ENCODE measurements at places on chromosomes 3 and 15.

DNA sequence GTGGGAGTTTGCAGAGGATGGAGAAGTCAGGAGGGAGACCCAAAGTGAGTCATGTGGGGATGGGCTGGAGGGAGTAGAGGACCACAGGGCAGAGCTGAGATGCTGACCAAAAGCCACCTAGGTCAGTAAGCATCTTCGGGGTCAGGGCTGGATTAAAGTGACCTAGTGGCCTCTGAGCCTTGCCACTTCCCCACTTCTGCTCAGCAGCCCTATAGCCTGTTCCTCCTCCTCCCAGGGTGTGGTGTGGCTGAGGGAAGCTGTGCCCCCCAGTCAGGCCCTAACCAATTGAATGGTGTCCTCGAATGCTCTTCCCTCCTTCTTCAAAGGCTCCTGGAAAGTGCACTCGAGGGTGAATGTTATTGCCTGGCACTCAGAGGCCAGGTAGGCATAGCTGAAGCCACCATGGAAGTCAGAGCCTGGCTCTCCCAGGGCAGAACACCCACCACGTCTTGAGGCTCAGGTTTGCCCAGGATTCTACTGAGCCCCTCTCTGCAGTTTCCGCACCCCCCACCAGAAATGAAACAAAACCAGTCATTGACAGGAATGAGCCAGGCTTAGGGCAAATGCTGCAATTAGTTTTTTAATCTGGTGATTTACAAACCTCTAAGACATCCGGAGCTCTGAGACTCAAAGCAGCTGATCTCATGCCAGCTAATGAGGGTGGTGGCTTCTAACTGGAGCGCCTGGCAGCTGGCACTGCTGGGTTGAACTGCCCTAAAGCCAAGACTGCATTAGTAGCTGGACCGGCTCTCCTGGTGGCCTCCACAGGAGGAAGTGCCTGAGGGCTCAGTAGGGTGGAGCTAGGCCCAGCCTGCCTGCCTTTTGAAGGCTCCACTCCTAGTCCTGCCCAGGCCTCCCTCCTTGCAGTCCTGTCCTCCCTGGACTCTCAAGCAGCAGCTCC, 26.0 kb upstream of the VIPR1 start:
- DNase-seq, result no peak

DNA sequence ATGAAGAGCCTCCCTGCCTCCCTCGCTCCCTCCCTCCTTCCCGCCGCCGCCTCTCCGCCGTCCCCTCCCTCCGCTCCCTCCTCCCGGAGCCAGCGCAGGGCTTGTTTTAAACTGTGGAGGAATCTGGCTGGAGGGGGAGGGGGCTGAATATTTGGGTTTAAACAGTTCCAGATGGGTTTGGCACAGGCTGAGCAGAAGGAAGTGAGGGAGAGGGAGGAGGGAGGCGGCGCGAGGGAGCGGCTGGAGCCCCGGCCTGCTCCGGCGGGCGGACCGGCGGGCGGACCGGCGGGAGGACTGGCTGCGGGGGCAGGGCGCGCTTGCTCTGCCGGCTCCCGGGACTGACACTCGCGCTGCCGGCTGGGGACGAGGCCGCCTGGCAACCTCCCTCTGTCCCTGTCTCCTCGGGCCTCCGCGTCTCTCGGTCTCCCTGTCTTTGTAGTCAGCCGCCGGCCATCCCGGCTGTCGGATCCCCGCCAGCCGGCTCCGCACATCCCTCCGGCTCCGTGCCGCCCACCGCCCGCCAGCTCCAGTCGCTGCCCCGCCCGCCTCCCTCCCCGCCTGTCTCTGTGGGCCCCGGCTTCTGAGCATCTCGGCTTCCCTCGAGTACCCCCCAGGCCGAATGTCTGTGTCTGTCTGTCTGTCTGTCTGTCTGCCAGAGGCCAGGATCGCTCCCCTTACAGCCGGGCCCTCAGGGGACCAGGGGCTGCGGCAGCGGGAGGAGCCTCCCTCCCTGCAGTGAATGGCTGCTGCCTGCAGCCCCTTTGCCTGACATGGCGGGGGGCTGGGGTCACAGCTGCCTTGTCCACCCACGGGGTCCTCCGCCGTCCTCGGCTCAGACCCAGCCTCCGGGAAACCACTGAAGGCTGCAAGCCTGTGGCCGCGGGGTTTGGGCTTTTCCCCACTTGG, 7.6 kb downstream of the EPHB3 start:
- no peak for DNase-seq

- DNase-seq, result no peak
Observed at GRCh38 chr3:184874709-184875644, 63.0 kb downstream of the VPS8 start.

- no peak for DNase-seq
Observed at GRCh38 chr3:195609229-195609628, 25.5 kb upstream of the APOD start.

DNA sequence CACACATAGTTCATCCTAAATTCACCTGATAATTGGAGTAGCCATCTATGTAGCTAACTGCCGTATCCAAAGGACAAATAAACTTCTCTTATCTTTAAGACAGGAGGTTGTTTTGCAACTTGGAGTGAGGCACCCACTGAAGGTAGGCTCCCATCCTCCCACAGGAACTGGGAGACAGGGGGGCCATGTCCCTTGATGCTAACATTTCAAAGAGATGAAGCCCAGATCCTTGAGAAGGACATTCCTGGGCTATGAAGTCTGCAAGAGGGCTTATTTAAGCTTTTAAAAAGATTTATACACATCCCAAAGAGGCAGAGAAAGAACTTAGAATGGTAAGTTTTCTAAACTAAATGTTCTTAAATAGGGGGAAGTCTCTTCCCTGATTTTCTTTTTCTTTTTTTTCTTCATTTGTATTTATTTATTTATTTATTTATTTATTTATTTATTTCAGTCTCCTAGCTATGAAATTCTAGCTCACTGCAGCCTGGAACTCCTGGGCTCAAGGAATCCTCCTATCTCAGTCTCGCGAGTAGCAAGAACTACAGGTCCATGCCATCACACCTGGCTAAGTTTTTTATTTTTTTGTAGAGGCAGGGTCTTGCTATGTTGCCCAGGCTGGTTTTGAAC, 12.8 kb upstream of the MOBP start:
- DNase-seq, result no peak

DNA sequence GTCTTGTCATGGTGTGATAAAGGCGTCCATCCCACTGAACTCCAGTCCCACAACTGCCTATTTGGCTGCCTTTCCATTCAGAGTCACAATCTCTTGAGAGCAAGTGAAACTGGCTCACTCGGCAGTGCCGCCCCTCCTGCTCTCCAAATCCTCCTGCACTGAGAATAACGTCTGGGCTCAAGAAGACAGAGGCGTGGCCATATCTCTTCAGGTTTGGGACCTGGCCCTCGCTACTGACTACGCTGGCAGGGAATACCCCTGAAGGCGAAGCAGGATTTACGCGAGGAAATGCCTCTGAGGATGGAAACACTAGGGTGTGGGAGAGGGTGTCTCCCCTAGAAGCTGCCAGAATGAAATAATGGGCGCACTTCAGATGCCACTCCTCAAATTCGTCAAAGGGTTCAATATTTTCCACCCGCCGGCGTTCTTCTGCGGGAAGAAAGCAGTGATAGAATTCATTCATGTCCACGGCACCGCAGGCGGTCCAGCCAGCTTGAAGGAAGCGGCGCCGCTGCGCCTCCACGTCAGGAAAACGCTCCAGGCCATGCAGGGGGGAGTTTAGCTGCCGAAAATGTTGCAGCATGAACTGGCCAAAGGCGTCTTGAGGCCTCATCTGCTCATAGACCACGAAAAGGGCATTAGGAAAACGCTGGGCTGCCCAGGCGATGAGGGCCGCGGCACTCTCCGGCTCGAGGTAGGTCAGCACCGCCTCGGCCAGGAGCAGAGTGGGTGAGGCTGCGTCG, 985 bp downstream of the LCMT2 start:
- DNase-seq, result peak; percentile 6

GRCh38 chr3:184140436-184140835, 5.3 kb downstream of the EIF2B5 start:
- no peak for DNase-seq

- DNase-seq, result no peak
Observed at GRCh38 chr3:41424543-41425300, 225.4 kb downstream of the CTNNB1 start.

DNA sequence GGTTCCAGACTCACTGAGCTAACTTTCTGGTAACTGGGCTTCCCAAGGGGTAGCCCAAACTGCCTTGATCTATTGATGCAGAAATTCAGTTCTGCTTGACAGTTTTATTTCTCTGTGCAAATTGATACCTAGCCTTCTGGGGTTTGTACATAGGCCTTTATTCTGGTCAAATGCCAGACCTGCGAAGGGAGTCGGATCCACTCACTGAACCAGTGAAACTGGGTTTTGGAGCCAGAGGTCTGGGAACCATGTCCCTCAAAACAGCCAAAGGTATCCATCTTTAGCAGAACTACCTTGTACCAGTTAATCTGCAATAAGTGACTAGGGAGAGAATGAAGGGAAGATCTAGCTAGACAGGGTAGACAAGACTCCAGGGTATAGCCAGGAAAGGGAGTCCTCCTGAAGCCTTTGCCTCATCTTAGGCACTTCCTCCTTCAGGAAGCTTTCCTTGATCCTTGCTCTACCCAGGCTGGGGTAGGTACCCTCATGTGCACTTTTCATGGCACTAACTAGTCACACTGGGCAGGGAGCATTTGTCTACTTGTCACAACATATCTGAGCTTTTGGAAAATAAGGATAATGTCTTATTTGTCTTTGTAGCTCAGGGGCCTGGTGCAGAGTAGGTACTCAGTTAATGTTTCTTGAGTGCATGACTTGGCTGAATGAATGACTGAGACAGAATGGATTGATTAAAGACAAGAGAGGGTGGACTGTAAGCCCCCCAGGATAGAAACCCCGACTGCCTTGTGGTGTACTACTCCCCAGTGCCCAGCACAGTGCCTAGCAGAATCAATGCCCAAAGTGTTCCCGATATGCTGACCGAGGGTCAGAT, 1.4 kb upstream of the SNX33 start:
- no peak for DNase-seq

DNA sequence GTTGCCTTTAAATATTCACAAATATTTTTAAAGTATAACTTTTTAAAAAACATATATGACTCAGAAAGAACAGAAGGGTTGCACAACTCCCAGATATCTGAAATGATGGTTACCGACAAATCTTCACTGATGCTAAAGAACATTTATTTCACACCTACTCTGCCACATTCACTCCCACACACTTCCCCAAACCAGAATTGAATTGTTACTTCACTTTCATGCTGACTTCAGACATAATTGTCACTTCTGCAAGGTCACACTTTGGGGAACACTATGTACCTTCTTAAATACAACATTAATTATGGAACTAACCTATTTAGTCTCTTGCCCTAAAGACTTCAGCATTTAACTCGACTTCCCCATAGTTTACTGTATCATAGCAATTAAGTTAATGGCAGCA, 795.1 kb downstream of the FHIT start:
- no peak for DNase-seq

DNA sequence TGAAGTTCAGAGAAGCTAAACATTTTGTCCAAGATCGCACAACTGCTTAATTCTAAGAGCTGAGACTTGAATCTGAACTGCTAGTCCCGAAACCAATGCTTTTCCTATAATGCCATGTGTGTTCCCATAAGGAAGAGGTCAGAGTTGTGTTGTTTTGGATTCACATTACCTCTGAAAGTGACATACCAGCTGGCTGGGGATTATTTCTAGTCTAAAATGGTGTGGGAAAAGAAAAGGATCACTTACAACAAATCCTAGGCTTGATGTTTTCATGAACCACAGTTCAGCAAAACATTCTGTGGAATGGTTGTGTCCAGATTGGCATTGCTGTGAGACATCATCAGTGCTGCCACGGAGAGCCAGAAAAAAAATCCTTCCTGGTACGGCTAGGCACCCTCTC, 35.0 kb upstream of the LRRC3B start:
- no peak for DNase-seq

- DNase-seq, result no peak
Observed at GRCh38 chr15:83570756-83571155, 83.2 kb upstream of the ADAMTSL3 start.

DNA sequence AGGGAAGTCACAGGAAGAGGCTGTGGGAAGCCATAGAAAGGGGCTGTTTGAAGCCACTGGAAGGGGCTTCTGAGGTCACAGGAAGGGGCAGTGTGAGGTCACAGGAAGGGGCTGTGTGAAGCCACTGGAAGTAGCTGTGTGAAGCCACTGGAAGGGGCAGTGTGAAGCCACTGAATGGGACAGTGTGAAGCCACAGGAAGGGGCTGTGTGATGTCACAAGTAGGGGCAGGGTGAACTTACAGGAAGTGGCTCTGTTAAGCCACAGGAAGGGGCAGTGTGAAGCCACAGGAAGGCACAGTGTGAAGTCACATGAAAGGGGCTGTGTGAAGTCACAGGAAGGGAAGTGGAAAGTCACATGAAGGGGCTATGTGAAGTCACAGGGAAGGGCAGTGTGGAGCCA, 33.1 kb downstream of the GASK1A start:
- no peak for DNase-seq

- no peak for DNase-seq
Observed at GRCh38 chr3:117547956-117548550, 838.5 kb downstream of the TUSC7 start.

GRCh38 chr3:149020839-149021252, 29.5 kb downstream of the GYG1 start:
- no peak for DNase-seq

- DNase-seq, result no peak
Observed at GRCh38 chr3:24340161-24340560, 154.5 kb downstream of the THRB start.

DNA sequence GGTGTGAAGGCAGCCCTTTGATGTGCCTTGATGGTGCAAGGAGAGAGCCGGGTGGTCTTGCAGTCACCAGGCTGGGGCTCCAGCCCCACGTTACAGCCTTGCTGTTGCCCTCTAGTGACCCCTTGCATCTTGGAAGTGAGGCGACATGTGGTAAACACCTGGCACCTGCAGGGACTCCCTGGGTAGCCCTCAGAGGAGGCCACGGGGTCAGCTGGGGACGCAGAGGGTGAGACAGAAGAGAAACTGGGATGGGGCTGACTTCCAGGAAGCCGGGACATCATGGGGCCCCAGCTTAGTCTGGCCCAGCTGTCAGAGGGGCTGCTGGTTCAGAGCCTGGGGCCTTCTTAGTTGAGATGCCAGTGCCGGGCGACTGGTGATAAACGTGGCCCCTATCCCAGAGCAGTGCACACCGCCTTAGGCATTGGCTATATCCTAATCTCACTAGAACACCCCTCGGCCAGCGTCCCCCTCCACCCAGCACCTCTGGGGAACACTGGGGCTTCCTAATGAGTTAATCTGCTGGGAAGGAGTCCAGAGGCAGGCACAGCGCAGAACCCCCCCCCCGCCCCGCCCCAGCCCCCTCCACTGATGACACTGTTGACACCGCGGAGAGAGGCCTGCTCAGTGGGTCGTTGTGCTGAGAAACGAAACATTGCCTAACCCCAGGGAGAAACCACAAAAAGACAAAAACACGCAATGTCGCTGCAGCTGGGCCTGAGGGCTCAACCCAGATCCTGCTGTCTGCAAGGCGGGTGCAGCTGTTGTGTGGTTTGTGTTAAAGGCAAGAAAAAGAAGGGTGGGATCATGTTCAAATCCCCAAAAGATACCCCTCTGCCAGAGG, 60.5 kb upstream of the KLF13 start:
- DNase-seq, result no peak

DNA sequence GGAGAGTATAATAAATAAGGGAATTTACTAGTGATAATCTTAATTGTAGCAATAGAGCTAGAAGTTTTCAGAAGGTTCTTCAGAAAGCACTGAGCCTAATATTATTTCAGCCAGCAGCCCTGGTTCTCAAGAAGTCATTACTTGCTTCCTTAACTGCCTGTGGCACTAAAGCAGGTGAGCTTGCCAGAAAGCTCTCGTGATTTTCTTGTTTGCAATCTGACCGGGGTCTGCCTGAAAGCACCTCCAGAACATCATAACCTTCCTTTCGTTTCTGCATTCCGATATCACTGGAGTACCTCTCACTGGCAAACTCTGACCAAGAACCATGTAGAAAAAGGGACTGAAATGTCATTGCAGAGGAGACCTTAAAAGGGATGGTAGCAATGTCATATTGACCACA, 510.3 kb downstream of the ZIC1 start:
- no peak for DNase-seq

Data from stimulated activated CD8-positive, alpha-beta memory T cell treated with anti-CD3 and anti-CD28 coated beads, Interleukin-4, amount 100 ng/mL, for 1 hour (primary cell).